ENCODE measurements at places on chromosomes 2 and 18.

DNA sequence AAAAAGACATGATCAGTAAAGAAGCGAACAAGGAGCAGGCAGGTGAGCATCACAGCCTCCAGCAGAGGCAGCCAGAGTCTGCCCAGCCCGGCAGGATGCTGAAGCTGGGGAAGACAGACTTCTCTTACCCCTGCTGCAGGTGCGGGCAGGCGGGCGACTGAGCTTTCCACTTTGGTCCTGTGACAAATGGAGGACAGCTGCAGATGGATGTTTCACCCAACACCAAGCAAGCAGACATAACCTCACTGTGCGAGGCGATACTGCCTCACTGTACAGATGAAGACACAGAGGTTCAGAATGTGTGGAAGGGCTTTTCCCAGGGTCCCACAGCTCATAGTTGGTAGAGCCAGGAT, 251.0 kb downstream of the AFF3 start:
- no peak for DNase-seq

DNA sequence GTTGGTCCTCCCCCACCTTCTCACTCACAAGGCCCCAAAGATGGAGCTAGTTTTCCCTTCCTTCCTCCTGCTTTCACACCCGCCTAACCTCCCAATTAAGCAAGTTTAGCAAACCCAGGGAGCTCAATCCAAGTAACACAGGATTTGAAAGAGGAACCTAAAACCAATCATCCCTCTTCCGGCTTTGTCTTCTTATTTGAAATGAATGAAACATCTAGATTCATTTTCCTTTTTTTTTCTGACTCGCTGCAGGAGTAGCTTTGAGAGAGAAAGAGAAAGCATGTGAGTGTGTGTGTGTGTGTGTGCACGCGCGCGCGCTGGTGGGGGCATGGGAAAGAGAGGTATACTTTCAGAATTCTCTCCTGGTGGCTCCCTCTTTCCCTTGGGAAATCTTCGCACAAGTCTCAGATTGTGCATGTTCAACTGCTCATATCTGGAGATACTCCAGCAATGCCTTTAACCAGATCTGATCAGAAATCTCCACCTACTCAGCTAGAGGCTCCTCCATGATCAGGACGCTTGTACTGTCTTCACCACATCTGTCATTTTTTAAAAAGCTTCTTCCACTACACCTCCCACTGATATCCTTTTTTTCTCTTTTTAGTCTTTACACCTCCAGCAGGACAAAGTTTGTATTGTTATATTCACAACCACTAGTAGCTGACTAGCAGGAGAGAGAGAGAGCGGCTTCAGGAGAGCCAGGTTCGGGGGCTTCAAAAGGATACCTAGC, 1.7 kb downstream of the SLC8A1 start:
- DNase-seq = peak; percentile 24

DNA sequence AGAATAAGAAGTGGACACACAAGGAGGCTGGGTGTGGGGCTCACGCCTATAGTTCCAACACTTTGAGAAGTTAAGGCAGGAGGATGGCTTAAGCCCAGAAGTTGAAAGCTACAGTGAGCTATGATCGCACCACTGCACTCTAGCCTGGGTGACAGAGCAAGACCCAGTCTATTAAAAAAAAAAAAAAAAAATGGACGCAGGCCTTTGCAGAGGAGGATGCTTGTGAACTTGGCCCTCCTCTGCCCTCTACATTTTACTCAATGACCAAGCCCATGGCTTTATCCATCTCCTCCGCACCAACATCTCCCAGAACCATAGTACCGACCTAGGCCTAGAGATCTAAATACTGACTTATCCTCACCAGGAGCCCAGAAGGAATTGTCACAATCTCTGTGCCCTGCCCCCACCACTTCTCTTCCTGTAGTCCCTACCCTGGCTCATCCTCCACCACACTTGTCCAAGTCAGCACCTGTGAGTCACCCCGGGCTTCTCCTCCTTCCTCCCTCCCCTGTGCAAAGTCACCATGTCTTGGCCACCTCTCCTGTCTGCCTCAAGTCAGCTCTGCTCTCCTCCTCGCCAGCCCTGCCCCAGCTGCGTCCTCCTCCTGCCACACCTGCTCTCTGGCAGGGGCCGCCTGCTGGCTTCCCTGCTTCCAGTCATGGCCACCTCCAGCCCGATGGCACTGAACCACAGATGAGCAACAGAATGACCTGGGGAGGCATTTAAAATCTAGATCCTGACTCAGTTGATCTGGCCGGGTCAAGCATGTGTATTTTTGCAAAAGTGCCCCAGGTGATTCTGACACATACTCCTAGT, 35.8 kb upstream of the ASPRV1 start:
- DNase-seq = no peak

DNA sequence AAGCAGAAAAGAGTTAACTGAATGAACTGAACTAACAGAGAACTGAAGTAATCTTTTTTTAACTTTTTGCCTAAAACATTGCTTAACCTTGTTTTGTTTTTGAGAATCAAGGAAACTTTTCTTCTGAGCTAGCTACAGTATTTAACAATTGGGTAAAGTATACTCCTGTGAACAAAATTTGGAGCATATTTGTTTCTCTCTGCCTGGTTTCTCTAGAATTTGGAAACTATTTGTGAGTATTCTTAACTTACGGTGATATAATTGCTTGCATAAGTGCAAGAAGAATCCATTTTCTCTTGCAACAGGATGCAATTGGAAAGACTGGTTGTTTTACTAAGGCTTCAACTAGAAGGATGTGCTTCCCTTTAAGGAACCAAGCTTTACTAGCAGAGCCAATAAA, 65.9 kb upstream of the FAM98A start:
- DNase-seq = no peak

- DNase-seq = no peak
Observed at GRCh38 chr2:8268172-8268783, 413.6 kb upstream of the ID2 start.

DNA sequence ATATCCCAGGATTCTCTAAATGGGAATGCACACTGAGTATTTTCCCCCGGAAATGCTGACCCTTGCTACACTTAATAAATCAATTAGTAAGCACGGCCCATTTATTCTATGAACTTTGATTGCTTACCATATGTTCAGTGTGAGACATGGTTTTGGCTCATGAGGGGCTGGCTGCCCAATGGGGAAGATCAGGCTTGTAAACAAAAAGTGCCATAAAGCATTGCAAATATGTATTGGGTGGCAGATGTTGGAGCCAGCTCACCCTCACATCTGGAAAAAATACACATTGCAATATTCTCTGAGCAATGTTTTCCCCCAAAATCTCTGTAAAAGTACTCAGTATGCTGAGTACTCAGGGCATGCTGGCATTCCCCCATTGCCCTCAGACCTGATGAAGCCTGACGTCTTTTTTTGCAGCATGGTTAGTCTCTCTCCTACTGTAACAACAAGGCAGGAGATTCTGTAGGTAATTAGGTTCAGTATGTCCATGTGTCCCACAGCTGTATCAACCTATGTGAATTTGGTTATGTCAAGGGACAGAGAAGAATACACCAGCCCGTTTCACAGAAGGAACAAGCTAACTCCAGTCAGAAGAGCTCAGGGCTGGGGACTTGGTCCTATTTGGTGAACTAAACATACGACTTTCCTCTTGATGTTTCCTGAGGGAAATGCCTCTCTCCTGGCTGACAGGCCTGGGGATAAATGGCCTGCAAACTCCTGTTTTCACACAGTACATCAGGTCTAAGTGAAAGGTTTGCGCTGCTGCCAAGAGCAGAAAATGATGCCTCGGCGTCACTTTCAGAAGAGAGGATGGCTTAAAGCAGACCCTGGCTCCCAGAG, 202.4 kb downstream of the INSIG2 start:
- DNase-seq = no peak

DNA sequence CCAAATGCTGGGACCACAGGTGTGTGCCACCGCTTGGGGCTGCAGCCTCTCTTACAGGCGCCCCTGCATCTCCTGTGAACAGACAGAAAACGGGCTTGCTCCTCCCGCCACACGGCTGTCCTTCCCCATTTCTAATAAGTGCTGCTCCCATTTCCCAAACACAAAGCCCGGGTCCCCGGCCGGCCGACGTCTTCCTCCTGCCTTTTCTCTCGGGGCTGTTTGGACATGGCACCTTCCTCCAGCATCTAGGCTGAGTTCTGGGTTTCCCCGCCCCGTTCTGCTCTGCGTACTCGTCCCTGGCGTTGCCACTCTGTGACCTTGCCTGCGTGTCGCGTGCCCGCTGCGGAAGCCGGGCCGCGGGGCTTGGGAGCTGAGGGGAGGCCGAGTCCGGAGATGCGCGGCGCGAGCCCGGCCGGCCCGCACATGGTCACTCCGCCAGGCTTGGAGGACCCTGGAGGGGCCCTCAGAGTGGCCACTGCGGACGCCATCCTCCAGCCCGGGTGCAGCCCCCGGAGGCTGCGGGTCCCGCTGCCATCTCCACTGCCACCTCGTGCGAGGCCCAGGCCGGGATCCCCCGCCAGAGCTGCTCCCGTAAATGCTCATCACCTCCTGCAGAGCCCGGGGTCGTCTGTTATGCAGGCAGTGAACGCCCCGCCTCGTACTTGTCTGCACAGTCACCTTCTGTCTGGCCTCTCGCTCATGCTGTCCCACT, 26.3 kb downstream of the PRELID3A start:
- DNase-seq = no peak

DNA sequence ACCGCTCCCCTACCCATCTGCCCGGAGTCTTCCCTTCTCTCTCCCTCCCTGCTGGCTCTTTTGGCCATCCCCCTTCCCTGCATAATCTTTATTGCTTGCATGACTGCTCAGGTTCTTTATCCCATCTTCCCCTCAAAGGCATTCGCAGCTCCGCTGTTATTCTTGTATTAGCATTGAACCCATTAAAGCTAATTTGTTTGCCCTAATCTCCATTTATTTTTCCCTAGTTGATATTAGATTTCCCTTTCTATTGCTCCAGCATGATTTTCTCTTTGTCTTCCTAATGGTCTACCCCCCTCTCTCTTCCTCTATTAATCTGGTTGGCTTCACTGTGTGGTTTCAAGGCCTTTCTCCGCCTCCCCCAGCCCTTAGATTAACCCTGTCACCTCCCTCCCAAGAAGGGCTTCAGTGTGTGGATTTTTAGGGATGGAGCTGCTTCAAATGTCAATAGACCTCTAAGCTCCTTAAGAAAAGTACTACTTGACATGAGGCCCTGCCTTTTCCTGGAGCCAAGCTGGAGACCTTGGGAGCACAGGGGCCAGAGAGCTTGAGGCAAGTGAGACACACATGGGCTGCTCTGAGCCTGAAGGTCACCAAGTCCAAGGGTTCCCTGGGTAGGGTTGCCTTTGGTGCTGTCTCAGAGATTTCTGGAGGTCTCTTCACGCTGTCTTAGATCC, 20.1 kb downstream of the PAX8 start:
- DNase-seq = no peak

DNA sequence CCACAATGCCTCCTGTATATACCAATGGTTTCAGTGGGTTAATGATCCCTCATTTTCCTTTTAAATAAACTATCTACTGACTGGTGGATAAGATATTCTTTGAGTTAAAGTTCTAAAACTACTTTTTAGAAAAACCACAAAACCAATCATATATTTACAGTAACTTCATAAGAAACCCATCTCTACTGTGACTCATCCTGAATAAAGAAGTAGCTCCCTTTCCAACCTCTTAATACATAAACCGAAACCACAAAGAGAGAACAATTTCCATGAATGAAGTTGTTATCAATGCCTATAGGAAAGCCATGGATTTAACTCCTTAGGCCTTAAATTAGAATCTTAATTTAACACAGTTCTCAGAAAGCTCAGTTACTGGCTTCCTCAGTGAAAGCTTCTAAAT, 227.0 kb upstream of the SMAD7 start:
- no peak for DNase-seq

GRCh38 chr2:145841973-145842372, 1322.1 kb upstream of the ZEB2 start:
- DNase-seq = no peak

- peak; percentile 21 for DNase-seq
Observed at GRCh38 chr2:117775703-117776219, 38.7 kb upstream of the DDX18 start.

DNA sequence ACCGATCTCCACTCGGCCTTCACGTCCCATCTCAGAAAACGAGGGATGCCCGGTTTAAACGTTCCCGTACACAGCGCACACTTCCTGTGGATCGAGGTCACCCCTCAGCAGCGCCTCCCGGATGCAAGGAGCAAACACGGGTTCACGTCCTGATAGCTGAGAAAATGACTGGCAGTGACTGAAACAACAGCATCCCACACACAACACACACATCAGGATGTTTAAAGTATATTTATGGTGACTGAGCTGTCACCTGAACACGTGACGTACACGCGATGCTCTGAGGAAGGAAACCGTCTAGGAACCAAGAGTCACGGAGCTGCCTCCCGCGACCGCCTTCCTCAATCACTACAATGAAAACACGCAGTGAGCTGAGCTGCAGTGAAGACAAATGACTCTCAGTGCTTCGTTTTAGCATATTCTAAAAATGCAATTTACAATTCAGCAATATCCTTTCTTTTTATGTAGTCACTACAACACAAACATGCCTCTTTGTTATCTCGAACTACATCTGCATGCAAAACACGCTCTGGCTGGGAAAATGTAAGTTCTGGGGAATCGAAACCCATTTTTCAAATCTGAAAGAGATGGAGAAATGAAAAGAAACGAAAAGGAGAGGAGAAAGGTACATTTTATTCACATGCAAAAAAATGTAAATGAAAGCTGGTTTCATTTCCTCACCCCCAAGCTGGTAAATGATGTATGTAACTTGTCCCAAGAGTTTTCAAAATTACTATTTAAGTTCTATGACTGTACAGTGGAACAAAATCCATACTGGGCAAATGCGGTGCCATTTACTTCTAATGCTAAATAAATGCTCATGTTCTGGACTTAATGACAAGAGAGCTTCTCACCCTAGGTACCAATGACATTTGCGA, 19.8 kb downstream of the HDAC4 start:
- DNase-seq = no peak

- DNase-seq = no peak
Observed at GRCh38 chr2:18829976-18830375, 240.6 kb upstream of the NT5C1B start.

- no peak for DNase-seq
Observed at GRCh38 chr2:183123117-183123958, 905 bp upstream of the NUP35 start.

DNA sequence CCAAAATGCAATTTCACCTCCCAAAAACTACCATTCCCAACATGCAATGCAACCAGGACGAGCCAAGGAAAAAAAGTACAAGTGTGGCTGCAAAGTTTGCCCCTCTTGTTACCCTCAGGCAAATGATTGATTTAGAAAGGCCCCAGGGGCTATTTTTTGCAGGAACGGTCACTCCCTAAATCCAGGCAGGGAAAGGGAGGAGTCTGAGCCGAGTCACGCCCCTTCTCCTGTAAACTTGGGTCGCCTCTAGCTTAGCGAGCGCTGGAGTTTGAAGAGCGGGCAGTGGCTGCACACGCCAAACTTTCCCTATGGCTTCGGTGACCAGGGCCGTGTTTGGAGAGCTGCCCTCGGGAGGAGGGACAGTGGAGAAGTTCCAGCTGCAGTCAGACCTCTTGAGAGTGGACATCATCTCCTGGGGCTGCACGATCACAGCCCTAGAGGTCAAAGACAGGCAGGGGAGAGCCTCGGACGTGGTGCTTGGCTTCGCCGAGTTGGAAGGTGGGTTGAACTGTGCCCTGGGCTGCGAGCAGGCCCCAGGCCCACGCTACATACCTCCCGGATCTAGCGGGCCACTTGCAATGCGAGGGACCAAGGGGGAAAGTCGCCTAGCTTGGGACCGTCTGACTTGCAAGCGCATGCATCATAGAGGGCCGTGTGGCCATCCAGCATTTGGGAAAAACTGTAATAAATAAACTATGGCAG, at the start of gene GALM:
Gene GALM, plus strand, starts transcription at position 261 of the 702 bp plus-strand sequence. Its CDS starts 48 bp downstream, at position 309.
- DNase-seq = peak; percentile 66

- no peak for DNase-seq
Observed at GRCh38 chr2:208266553-208266893, 468 bp downstream of the PIKFYVE start.

Measured in NCI-H524 treated with DMSO at 0.1 percent for 48 hours (cell line).